ENCODE measurements at places on chromosomes 13 and 19. TPM values are rescaled to one million over a fixed set of nuclear protein-coding genes. Genes with fewer than 3 reads are reported as not detected.

The HPN gene
- total RNA-seq: 4.9 TPM

The HIPK4 gene
- total RNA-seq: 0.08 TPM

The NLRP7 gene
- not detected for total RNA-seq

The WDR87 gene
- total RNA-seq: not detected

The KANK2 gene
- 499 TPM for total RNA-seq

The TUBB4A gene
- 0.40 TPM for total RNA-seq

The VSTM1 gene
- not detected for total RNA-seq

GRCh38 chr13:80571346-80572307, 230.7 kb upstream of the SPRY2 start:
- no peak for DNase-seq

GRCh38 chr13:95301183-95301967, at the start of gene ABCC4:
Gene ABCC4, minus strand, starts transcription at chr13:95301451. Its CDS starts 137 bp downstream, at chr13:95301314.
- peak; percentile 79 for DNase-seq

- no peak for DNase-seq
These were observed 503.4 kb downstream of the SLITRK1 start for GRCh38 chr13:83378908-83379307.

DNA sequence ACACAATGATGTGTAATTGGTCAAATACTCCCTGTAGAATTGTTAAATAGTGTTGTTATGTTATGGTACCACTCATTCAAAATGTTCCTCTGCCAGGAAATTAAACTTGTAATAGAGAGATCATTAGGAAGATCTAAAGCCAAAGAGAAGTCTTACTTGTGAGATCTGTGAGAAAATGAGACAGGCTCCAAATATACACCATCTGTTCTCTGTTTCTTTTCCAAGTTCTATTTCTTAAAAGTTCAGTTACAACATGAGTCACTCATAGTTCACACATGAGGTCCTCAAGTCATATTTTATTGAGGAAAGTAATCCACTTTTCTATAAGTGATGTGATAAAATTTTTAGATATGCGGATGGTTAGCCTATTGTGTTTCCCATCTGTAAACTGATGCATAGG, 1038.1 kb upstream of the PRR20A start:
- no peak for DNase-seq

DNA sequence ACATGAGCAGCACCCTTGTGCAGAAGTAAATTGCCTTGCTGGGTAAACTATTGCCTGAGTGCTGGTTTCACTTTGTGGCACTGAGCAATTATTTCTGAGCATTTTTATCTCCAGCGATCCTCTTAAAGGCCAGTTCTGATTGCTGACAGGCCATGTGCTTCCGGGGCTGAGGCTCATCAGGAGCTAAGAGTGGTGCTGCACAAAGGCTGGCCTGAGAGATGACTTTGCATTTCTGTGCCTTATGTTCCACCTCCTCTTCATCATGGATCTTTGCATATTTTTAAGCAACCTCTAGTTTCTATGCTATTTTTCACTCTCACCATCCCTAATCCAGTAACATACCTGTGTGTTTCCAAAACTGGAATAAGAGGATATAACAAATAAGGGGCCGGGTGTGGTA, 17.6 kb upstream of the COG6 start:
- no peak for DNase-seq

DNA sequence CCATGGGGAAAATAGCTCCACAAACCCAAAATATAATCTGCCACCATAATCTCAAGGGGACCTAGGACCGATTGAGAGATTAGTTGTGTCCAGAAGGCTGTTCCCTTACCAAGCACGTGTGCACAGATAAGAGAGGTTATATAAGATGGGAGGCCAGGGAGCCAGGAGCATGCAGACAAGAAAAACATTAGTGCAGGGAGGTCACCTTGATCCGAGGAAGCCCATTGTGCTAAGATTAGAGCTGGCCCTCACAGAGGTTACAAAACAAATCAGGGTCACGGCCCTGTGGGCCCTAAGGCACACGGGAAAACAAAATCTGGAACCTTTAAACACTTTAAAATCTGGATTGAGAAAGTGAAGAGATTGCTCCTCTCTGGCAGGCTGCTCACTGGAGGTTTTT, 37.7 kb downstream of the RGCC start:
- DNase-seq: no peak

DNA sequence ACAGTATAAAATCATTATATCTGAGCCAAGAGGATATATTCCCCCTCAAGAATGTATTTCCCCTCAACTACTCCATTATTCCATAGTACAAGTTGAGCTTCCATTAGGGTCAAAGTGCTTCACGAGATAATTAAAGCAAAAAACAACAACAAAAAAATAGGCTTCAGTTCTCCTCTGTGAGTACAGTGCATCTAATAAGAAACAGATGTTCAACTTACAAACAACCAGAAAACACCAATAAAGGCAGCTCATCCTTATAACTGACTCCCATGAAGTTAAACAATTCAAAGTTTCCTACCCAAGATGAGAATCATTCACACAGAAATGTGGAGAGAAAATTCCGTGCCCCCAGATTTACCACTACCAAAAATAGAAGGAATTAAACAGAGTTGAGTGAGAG, 854.4 kb downstream of the PCDH9 start:
- no peak for DNase-seq

GRCh38 chr13:26621731-26622401, 64.4 kb downstream of the WASF3 start:
- DNase-seq: no peak

GRCh38 chr13:24746618-24747247, 17.2 kb upstream of the RNF17 start:
- DNase-seq: no peak

DNA sequence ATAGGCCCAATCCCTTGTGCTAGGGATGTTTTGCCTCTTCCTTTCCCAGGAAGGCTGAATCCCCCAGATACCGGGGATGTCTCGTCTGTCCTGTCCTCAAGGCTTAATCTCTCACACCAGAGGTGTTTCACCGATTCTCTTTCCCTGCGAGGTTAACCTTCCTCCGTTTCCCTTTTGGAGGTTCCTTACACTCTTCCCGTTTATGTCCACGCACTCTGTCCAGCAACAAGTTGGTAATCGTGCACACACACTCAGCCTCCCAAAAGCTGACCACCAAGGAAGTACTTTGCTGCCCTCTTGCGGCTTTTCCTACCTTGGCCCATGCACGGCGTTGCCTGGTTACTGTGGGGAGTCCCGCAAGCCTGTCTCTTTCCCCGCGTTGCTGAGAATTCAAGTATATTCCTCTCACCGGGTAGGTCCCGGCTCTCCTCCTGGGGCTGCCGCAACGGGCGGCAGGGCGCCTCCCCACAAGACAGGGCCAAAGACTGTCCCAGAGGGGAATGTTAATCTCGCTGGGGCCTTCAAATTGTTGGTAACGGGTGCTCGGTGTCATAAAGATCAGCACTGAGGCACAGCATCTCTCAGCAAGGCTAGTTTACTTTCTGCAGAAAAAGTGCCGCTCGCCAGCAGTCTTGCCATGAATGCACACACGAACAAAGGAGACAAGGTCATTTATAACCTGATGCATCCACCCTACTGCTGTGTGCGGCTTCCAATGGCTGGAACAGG, 36.7 kb upstream of the CD177 start:
- no peak for DNase-seq
